ENCODE measurements at places on chromosomes 11 and 22. TPM values are rescaled to one million over a fixed set of nuclear protein-coding genes. Genes with fewer than 3 reads are reported as not detected.

PIWIL4 gene
- total RNA-seq = 0.69 TPM

BRSK2 gene
- 207 TPM for total RNA-seq

SLC17A6 gene
- 170 TPM for total RNA-seq

HBG2 gene
- total RNA-seq = not detected

TRPM5 gene
- not detected for total RNA-seq

FGF3 gene
- not detected for total RNA-seq

PSMC3 gene
- 112 TPM for total RNA-seq

CNIH2 gene
- 61.3 TPM for total RNA-seq

OR10A2 gene
- total RNA-seq = not detected

OR8G1 gene
- total RNA-seq = not detected

TAF6L gene
- total RNA-seq = 39.4 TPM

ART5 gene
- total RNA-seq = not detected

IGLL1 gene
- total RNA-seq = not detected

MMP27 gene
- not detected for total RNA-seq

NLRP14 gene
- total RNA-seq = not detected

XKR3 gene
- not detected for total RNA-seq

GRCh38 chr11:38226684-38227083 lies 1628.6 kb upstream of the RAG2 start:
- no peaks in the 10 kb centered on the region for H3K4me1 ChIP-seq
- peaks cover 30% of the 10 kb centered on the region for H3K36me3 ChIP-seq
- H3K27me3 ChIP-seq = peaks cover 2% of the 10 kb centered on the region
- no peak overlapping the region for H3K4me3 ChIP-seq
- no peak for DNase-seq

- H3K27me3 ChIP-seq = peaks cover 2% of the 10 kb centered on the region
- H3K4me3 ChIP-seq = peak overlapping the region; percentile 76
- peak; percentile 62 for DNase-seq
- H3K27ac ChIP-seq = peak overlapping the region; percentile 91
- H3K36me3 ChIP-seq = peaks cover 9% of the 10 kb centered on the region
Observed at GRCh38 chr22:26463101-26463661, 20.4 kb downstream of the HPS4 start.

GRCh38 chr11:34540870-34541269 lies 27.3 kb upstream of the ELF5 start:
- H3K4me3 ChIP-seq = no peak overlapping the region
- no peaks in the 10 kb centered on the region for H3K36me3 ChIP-seq
- peaks cover 3% of the 10 kb centered on the region for H3K27me3 ChIP-seq
- peaks cover 6% of the 10 kb centered on the region for H3K4me1 ChIP-seq
- no peak overlapping the region for H3K27ac ChIP-seq

DNA sequence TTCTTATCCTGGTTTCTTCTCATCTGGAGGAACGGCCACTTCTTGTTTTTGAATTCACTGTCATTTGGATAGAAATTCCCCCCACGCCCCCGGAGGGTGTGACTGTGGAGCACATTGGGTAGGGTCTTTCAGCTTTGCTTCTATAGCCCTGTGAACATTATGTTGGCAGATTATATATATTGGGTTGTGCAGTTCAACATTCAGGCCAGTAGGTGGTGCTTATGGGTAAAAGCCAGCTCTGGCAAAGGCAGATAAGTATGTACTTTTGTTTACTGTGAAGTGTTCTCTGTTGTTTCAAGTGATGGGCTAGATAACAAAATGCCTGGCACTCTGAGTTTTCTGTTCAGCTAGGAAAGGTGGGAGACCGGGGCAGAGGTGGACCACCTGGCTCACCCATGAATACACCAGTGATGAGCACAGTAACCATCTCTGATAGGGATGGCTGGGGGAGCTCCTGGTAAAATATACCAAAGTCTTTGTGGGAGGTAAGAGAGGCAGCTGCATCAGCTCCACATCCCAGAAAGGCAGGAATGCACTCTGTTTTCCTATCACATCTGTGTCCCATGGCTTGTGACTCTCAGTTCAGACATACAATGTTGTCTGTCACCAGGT lies 1348.2 kb upstream of the RAG2 start:
- no peaks in the 10 kb centered on the region for H3K27me3 ChIP-seq
- H3K27ac ChIP-seq = no peak overlapping the region
- peaks cover 5% of the 10 kb centered on the region for H3K36me3 ChIP-seq
- H3K4me3 ChIP-seq = no peak overlapping the region
- no peak for DNase-seq

GRCh38 chr22:44373234-44373633 lies 60.5 kb upstream of the SHISAL1 start:
- H3K4me3 ChIP-seq = no peak overlapping the region
- H3K36me3 ChIP-seq = peaks cover 16% of the 10 kb centered on the region
- H3K4me1 ChIP-seq = peaks cover 2% of the 10 kb centered on the region
- peaks cover 6% of the 10 kb centered on the region for H3K27me3 ChIP-seq
- no peak overlapping the region for H3K27ac ChIP-seq
- no peak for DNase-seq

GRCh38 chr22:49765951-49766350 lies 61.7 kb downstream of the BRD1 start:
- H3K27me3 ChIP-seq = peaks cover 17% of the 10 kb centered on the region
- peaks cover 7% of the 10 kb centered on the region for H3K36me3 ChIP-seq
- H3K4me1 ChIP-seq = peaks cover 6% of the 10 kb centered on the region
- no peak overlapping the region for H3K4me3 ChIP-seq
- H3K27ac ChIP-seq = no peak overlapping the region

GRCh38 chr11:123518496-123519054 lies 88.5 kb downstream of the GRAMD1B start:
- peak overlapping the region; percentile 87 for H3K27ac ChIP-seq
- H3K4me3 ChIP-seq = no peak overlapping the region
- peaks cover 23% of the 10 kb centered on the region for H3K4me1 ChIP-seq
- H3K36me3 ChIP-seq = no peaks in the 10 kb centered on the region

GRCh38 chr11:74460481-74461154 lies 6.7 kb downstream of the KCNE3 start:
- H3K27me3 ChIP-seq = peaks cover 6% of the 10 kb centered on the region
- no peak overlapping the region for H3K27ac ChIP-seq
- H3K4me3 ChIP-seq = no peak overlapping the region
- no peaks in the 10 kb centered on the region for H3K36me3 ChIP-seq
- no peak for DNase-seq
- H3K4me1 ChIP-seq = no peaks in the 10 kb centered on the region

GRCh38 chr11:133724116-133724515 lies 121.2 kb downstream of the SPATA19 start:
- peaks cover 34% of the 10 kb centered on the region for H3K4me1 ChIP-seq
- H3K4me3 ChIP-seq = no peak overlapping the region
- DNase-seq = no peak
- H3K36me3 ChIP-seq = peaks cover 5% of the 10 kb centered on the region
- H3K27me3 ChIP-seq = peaks cover 8% of the 10 kb centered on the region

- H3K36me3 ChIP-seq = no peaks in the 10 kb centered on the region
- DNase-seq = no peak
- no peak overlapping the region for H3K4me3 ChIP-seq
- no peaks in the 10 kb centered on the region for H3K4me1 ChIP-seq
- no peaks in the 10 kb centered on the region for H3K27me3 ChIP-seq
Observed at GRCh38 chr11:83639995-83640758, 354.0 kb upstream of the CCDC90B start.

DNA sequence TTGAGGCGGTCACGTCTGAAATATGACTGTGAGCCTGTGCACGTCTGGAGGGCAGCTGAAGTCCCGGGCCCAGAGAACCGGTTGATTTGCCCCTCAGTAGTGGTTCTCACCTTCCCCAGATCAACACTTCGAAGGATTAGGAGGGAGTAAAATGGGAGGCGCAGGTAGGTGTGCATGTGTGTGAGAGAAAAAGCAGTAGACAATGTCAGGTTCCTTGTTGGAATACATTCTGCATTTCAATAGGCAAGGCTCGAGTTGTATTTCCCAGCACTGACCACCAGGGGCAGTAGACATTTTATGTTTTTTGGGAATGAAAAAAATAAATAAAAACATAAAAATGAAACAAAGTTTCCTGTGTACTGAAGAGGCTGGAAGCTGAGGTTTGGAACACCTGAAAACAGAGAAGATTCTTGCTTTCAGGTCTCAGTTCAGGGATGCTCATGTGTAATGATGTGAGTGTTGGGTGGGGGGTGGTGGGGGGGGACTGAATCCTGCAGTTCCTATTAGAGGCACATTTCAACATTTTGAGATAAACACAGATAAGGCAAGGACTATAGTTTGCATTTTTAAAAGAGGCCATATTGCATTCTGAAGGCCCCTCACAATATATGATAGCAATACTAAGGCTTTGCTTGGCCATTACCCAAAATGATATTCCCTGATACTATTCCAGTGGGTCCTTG lies 333.9 kb downstream of the CADM1 start:
- H3K36me3 ChIP-seq = peaks cover 5% of the 10 kb centered on the region
- no peak overlapping the region for H3K4me3 ChIP-seq
- peaks cover 36% of the 10 kb centered on the region for H3K4me1 ChIP-seq
- peak overlapping the region; percentile 16 for H3K27ac ChIP-seq
- peaks cover 17% of the 10 kb centered on the region for H3K27me3 ChIP-seq
- DNase-seq = peak; percentile 69

- H3K4me1 ChIP-seq = no peaks in the 10 kb centered on the region
- no peaks in the 10 kb centered on the region for H3K27me3 ChIP-seq
- H3K4me3 ChIP-seq = no peak overlapping the region
- no peaks in the 10 kb centered on the region for H3K36me3 ChIP-seq
- no peak overlapping the region for H3K27ac ChIP-seq
- DNase-seq = no peak
Observed at GRCh38 chr11:10257478-10257877, 36.5 kb downstream of the SBF2 start.

DNA sequence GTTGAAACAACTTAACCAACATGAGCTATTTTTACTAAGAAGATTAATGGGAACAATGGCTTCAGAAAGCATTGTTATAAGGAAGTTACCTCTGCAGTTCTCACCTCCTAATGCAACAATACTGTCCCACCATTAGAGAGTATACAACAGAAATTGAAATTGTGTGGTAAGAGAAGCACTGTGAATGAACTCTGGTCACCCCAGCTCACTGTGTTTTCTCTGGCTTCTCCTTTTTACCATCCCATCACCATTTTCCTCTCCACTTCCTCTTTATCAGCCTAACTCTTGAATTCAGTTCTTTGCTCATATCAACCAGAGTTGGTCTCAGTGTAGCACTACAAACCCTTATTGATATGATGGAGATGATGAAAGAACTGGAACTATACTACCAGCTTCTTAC lies 138.0 kb upstream of the POU2AF2 start:
- H3K4me3 ChIP-seq = no peak overlapping the region
- H3K27ac ChIP-seq = no peak overlapping the region
- H3K27me3 ChIP-seq = no peaks in the 10 kb centered on the region
- H3K36me3 ChIP-seq = no peaks in the 10 kb centered on the region
- no peak for DNase-seq

- H3K27me3 ChIP-seq = no peaks in the 10 kb centered on the region
- no peak overlapping the region for H3K4me3 ChIP-seq
- no peaks in the 10 kb centered on the region for H3K36me3 ChIP-seq
Observed at GRCh38 chr11:6979365-6979764, 40.8 kb downstream of the ZNF214 start.

DNA sequence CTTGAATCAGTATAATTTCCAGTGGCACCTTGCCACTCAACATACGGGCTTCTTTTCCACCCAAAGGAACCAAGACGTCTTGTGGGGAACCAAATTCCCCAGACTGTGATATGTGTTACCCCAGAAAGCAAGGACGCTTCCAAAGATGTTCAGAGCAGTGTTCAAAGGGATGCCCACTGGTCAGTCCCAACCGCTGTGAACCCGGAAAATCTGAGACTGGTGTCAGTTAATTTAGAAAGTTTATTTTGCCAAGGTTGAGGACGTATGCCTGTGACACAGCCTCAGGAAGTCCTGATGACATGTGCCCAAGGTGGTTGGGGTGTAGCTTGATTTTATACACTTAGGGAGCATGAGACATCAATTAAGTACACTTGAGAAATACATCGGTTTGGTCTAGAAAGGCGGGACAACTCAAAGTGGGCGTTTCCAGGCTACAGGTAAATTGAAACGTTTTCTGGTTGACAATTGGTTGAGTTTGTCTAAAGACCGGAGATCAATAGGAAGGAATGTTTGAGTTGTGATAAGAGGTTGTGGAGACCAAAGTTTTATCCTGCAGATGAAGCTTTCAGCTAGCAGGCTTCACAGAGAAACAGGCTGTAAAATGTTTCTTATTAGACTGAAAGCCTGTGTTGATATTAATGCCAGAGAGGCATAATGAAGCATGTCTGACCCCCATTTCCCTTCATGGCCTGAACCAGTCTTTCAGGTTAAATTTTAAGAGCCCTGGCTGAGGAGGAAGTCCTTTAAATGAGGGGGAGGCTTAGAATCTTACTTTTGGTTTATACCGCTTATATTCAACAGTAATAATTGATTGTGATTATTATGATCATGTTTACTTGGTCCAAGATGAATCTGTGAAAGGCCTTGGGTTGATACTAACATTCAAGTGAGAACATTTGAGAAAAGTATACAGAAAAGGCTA lies 6.8 kb downstream of the APOL3 start:
- no peak overlapping the region for H3K27ac ChIP-seq
- H3K4me3 ChIP-seq = no peak overlapping the region
- H3K27me3 ChIP-seq = no peaks in the 10 kb centered on the region

DNA sequence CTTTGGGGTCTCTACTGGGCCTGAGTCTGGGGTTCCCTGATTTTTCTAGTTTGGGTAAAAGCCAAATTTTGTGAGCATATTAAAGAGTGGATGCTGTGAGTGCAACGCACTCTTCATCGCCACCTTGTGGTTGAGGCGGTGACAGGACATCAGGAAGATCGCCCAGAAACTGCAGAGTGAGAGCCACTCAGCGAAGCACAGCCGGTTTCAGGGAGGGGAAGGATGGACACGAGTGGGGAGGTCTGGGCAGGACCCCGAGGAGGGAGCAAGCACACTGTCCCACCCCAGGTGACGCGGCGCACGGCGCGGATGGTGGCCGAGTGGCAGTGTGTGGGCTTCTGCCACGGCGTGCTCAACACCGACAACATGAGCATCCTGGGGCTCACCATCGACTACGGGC lies 9.1 kb downstream of the SELENOO start:
- peaks cover 7% of the 10 kb centered on the region for H3K4me1 ChIP-seq
- peak overlapping the region; percentile 25 for H3K4me3 ChIP-seq
- DNase-seq = peak; percentile 77
- H3K36me3 ChIP-seq = peaks cover 21% of the 10 kb centered on the region
- H3K27me3 ChIP-seq = peaks cover 11% of the 10 kb centered on the region

GRCh38 chr22:43861529-43861928 lies 784 bp downstream of the SULT4A1 start:
- H3K36me3 ChIP-seq = peaks cover 9% of the 10 kb centered on the region
- peaks cover 5% of the 10 kb centered on the region for H3K27me3 ChIP-seq
- DNase-seq = peak; percentile 56
- H3K27ac ChIP-seq = peak overlapping the region; percentile 76

- H3K4me1 ChIP-seq = peaks cover 4% of the 10 kb centered on the region
- no peak overlapping the region for H3K27ac ChIP-seq
- H3K27me3 ChIP-seq = peaks cover 2% of the 10 kb centered on the region
- no peak overlapping the region for H3K4me3 ChIP-seq
- peaks cover 7% of the 10 kb centered on the region for H3K36me3 ChIP-seq
Observed at GRCh38 chr22:24117942-24118341, 63.3 kb upstream of the SUSD2 start.

DNA sequence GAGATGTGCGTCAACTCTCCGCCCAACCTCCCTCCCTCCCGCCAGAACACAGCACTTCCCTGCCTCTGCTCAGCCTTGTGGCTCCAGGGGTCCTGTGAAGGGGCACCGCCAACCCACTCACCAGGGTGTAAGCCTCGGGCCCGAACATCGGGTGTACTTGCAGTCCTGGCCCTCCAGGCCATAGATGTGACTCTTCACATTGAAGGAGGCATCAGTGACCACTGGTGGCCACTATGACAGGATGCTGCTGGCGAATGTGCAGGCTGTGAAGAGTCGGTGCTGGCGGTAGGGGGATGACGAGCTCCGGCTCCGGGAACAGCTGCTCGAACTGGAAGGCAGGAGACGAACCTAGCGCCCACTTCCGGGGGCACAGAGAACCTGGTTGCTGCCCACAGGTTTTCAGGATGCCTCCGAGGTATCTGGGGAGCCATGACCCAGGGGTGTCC lies 97.4 kb downstream of the MED15 start:
- no peak overlapping the region for H3K27ac ChIP-seq
- peaks cover 12% of the 10 kb centered on the region for H3K4me1 ChIP-seq

Data from glutamatergic neuron (in vitro differentiated cells).